ENCODE measurements at places on chromosomes 7 and 10.

DNA sequence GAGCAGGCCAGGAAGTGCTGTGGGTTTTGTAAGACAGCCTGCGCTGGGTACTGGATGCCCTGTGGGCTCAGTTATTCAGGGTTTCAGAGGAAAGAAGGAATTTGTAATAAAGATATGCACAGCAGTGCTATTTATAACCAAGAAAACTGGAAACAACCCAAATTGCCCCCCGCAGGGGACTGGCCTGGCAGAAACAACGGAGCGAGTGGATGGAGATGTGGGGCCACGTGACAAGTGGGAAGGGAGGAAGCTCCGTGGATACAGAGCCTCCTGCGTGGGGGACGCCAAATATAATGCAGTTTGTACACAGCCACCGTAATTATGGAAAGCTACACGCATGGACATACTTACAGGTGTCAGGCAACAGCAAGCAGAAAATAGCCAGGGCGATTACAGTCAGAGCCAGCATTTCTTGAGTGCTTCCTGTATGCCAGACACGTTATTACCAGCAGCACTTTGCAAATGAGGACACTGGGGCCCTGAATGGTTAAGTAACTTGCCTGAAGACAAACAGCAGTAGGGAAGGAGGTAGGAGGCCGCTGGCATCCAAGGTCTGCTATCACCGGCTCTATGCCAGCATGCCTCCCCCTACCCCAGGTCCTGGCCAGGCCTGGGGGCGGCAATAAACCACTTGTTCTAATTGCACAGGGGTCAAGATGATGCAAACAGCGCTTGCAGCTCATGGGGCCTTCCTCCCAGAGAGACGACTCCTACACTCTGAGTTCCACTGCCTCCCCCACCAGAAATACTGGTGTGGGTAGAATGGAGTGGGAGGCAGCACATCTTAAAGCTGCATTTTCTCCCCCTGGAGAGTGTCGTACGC is 8.7 kb upstream of the CAMK2B start:
- no peak for DNase-seq

DNA sequence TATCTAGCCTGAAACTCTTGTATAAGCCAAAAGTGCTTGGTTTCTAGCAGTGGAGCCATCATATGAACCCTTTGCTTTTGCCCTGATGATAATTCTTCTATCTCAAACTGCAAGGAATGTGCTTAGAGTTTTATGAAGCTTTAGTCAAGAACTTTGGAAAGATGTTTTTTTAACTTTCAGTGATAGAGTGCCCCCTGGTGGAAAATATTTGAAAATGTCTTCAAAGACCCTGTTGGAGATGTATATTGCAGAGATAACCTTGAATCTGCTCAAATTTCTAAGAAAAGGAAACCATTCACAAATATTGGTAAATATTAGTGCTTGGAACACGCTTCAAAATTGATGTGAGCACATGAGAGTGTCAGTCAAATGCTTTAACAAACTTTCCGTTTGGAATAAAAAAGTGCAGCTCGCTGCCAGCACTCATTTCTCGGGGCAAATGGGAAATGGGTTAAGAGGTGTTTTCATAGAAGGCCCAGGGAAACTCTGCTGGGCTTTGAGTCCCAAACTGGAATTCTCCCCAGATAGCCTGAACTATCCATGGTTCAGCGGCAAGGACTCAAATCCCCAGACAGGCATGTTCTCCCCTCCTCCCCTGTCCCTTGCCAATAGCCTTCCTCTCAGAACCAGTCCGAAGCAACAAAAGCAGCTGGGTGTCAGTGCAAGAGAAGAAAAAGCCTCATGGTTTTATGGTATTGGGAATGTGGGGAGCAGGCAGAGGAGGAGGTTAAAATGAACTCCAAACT is 129.3 kb downstream of the MYOF start:
- no peak for DNase-seq

DNA sequence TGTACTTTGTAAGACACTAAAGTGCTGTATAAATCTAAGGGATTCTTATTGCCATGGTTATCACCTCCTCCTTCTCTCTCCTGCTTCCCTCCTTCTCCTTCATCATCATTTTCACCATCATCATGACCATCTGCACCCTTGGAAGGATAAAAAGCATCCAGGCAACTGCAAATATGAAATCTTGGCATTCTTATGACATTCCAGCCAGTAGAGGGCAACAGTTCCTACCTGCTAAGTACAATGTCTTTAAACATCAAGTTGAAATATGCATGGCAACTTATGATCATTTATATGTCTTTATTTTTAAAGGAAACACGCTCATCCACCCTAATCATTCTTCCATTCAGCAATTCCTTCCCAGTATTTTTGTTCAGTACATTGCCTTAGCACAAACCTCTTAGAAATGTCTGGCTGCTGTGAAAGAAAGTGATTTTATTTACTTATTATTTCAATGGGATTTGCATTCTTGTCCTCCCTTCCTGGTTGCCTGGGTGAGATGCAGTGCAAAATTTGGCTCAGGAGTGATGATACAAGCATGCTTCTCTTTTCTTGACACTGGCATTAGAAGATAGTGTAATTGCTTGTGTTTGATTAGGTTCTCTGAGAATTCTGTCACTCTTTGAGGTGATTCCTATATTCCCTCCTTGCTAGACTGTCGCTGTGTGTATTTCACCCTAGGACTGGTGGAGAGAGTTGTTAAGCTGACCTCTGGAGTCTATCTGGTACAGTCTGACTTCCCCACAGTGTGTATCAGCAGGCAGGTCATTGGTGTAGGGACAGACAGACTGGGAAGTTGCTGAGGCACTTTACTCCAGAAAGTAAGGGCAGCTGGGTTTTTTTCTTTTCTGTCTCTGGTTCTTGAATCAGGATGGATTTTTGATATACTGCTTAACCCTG is 188.5 kb upstream of the BMPER start:
- no peak for DNase-seq

- no peak for DNase-seq
These were observed 17.7 kb upstream of the IGFBP3 start for GRCh38 chr7:45938626-45939302.

DNA sequence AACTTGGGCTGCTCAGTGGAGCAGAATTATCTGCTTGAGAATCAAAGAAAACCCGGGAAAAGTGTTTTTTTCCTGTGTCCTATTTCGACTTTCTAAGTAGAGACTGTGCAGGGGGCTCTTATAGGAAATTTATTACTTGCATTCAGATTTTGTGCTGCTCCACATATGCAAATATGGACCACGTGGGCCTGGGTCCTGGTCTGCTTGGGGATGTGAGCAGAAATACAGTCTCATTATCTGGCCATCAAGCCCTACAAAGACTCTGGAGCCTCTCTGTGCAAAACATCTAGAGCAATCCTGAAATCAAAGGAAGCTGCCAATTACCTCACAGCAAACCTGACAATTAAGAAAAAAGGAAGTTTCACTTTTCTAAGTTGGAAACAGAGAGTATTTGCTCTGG is 216.9 kb downstream of the LRMDA start:
- no peak for DNase-seq

DNA sequence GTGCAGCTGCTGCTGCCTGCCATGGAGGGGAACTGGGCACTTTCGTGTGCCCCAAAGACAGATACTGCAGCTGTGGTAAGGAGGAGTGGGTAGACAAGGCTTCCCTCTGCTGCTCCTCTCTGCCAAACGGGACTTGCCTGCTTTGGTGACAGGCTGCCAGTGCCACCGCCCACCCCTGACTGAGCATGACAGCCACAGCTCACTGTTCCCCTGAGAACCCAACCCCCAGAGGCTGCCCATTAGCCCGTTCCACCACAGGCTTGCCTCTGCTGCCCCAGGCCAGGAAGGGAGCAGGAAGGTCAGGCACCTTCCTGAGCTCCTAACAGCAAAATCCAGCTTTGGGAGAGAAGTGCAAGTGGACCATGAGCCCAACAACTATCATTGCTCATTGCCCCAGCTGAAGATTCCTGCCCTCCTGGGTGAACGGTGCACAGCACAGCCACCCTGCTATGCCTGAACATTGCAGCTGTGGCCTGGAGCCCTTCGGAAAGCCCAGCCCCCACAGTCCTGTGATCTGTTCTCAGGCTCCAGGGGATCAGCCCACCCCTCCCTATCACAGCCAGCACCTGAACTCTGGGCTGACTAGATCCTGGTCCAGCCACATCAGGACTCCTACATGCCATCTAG is 58.7 kb upstream of the ANTXRL start:
- no peak for DNase-seq

GRCh38 chr10:91378061-91378460 is 32.1 kb upstream of the HECTD2 start:
- DNase-seq: no peak

GRCh38 chr7:32357535-32358277 is 132.5 kb downstream of the LSM5 start:
- no peak for DNase-seq

All from natural killer cell treated with Interleukin-12 subunit alpha and Interleukin-12 subunit beta and Interleukin-15 and Interleukin-18, amount 100 ng/mL, for 72 hours (primary cell).